Progenitor cell of endocrine pancreas (in vitro differentiated cells): ENCODE measurements at places on chromosomes 6 and 20. TPM values are rescaled to one million over a fixed set of nuclear protein-coding genes. Genes with fewer than 3 reads are reported as not detected.

The CST2 gene
- not detected in 2 replicates for total RNA-seq

The CCN5 gene
- total RNA-seq = not detected in 2 replicates

The NOP56 gene
- 271 and 282 TPM in 2 replicates for total RNA-seq

The LAMA2 gene
- 0.22 and 0.42 TPM in 2 replicates for total RNA-seq

The CALHM4 gene
- not detected in 2 replicates for total RNA-seq

The NINL gene
- total RNA-seq = 114 and 125 TPM in 2 replicates

The ACTL10 gene
- total RNA-seq = 0.36 and 0.38 TPM in 2 replicates

The CGA gene
- 5.5 and 7.1 TPM in 2 replicates for total RNA-seq

The MLIP gene
- 1.3 TPM in 1 of 2 replicates, not detected in the other for total RNA-seq

The FOXC1 gene
- 0.46 and 1.1 TPM in 2 replicates for total RNA-seq

The B3GALT4 gene
- 5.3 and 5.7 TPM in 2 replicates for total RNA-seq

The PRDM1 gene
- 4.3 and 8.9 TPM in 2 replicates for total RNA-seq

The TMC2 gene
- not detected in 2 replicates for total RNA-seq

The C20orf202 gene
- total RNA-seq = 0.26 and 0.27 TPM in 2 replicates

The C6orf118 gene
- total RNA-seq = 1.7 and 1.9 TPM in 2 replicates

The CTAGE9 gene
- total RNA-seq = not detected in 2 replicates

The CALHM5 gene
- total RNA-seq = 0.05 and 0.09 TPM in 2 replicates

The TUBB2B gene
- total RNA-seq = 268 and 276 TPM in 2 replicates

The OPN5 gene
- 0.09 TPM in 1 of 2 replicates, not detected in the other for total RNA-seq

The RCAN2 gene
- total RNA-seq = 23.3 and 27.4 TPM in 2 replicates

The SUMO4 gene
- 2.7 and 3.6 TPM in 2 replicates for total RNA-seq

The TNF gene
- total RNA-seq = not detected in 2 replicates

The PRDM13 gene
- total RNA-seq = not detected in 2 replicates

The AKAP12 gene
- total RNA-seq = 10.6 and 19.3 TPM in 2 replicates

The NT5E gene
- total RNA-seq = 31.9 and 38.2 TPM in 2 replicates

The PDYN gene
- total RNA-seq = not detected in 2 replicates

The ELOVL2 gene
- 5.6 and 6.0 TPM in 2 replicates for total RNA-seq

The HFE gene
- 1.1 and 1.8 TPM in 2 replicates for total RNA-seq

The UBE2C gene
- total RNA-seq = 63.9 and 69.0 TPM in 2 replicates

The TFAP2A gene
- 4.7 and 10.0 TPM in 2 replicates for total RNA-seq

The ZDHHC14 gene
- 9.0 and 9.1 TPM in 2 replicates for total RNA-seq

The CTCFL gene
- not detected in 2 replicates for total RNA-seq

The SLC4A11 gene
- total RNA-seq = 1.9 and 2.0 TPM in 2 replicates

The DLGAP4 gene
- 101 and 109 TPM in 2 replicates for total RNA-seq

The DEF6 gene
- total RNA-seq = 5.7 and 5.9 TPM in 2 replicates

The FNDC1 gene
- total RNA-seq = 0.07 TPM in 1 of 2 replicates, not detected in the other

The GNAS-AS1 gene
- total RNA-seq = 4.3 and 4.4 TPM in 2 replicates

The TBPL1 gene
- 45.2 and 48.4 TPM in 2 replicates for total RNA-seq

The TMEM170B gene
- 7.3 and 7.6 TPM in 2 replicates for total RNA-seq

The FGD2 gene
- not detected in 2 replicates for total RNA-seq

The POU3F2 gene
- 1.4 and 1.5 TPM in 2 replicates for total RNA-seq

The ZNF391 gene
- 9.8 and 11.7 TPM in 2 replicates for total RNA-seq

The ABHD16A gene
- 93.0 and 96.9 TPM in 2 replicates for total RNA-seq

The C6orf52 gene
- total RNA-seq = 3.5 and 4.8 TPM in 2 replicates

The SLC17A4 gene
- 3.6 and 5.3 TPM in 2 replicates for total RNA-seq

The HLA-DOA gene
- total RNA-seq = 4.1 and 5.6 TPM in 2 replicates

The PTGIS gene
- 18.4 and 19.3 TPM in 2 replicates for total RNA-seq

The RSPH3 gene
- total RNA-seq = 8.9 and 10.5 TPM in 2 replicates

The ESR1 gene
- total RNA-seq = not detected in 2 replicates

The PHACTR1 gene
- 8.6 and 8.7 TPM in 2 replicates for total RNA-seq

The MYB gene
- total RNA-seq = 4.6 and 5.6 TPM in 2 replicates

The TBC1D20 gene
- total RNA-seq = 30.3 and 33.2 TPM in 2 replicates
